ENCODE measurements at places on chromosomes 1 and 21. TPM values are rescaled to one million over a fixed set of nuclear protein-coding genes. Genes with fewer than 3 reads are reported as not detected.

Gene PGLYRP3
- total RNA-seq = not detected

Gene PRELP
- total RNA-seq = 128 TPM

Gene NR1I3
- not detected for total RNA-seq

Gene CACNA1S
- not detected for total RNA-seq

Gene CADM3
- 4.2 TPM for total RNA-seq

Gene KRTCAP2
- total RNA-seq = 293 TPM

DNA sequence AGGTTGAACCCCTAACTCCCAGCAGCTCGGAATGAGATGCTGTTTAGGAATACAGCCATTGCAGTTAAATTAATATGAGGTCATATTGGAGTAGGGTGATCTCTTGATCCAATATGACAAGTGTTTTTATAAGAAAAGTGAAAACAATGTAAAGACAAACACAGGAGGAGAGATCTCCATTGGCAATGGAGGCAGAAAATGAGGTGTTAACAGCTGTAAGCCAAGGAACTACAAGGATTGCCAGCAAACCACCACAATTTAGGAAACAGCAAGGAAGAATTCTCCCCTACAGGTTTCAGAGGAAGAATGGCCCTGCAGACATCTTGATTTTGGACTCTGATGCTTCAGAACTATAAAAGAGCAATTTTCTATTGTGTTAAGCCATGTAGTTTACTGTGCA lies 774.3 kb downstream of the MRPL39 start:
- DNase-seq = no peak

DNA sequence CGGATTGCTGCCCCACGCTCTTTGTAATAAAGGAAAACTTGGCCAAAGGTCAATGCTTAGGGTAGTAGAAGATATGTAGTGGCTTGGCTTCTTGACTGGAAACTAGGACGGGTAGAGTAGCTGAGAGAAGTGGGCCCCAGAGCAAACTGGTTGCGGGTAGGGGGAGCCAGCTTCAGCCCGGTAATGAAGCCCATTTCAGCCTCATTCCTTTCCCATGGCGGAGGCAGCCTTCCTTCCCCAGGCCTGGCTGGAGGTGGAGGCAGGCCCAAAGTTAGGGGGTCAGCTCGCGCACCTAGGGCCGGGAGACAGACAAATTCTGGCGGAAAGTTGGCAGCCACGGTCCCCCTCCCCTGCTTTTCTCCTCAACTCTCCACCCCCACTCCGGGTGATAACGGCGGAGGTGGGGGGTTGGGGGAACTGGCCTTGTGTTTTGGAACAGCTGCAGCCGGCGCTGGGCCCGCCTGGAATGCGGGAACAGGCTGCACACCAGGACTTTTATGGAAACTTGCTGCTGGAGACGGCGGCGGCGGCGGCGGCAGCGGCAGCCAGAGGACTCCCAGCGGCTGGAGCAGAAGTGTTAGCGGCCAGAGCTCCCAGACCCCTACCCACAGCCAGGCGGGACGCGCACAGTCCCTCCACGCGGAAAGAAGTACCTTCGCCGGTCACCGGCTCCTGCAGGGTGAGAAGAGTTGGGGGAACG lies at the start of gene NEXN:
NEXN (plus strand) TSS at position 544 of the 700 bp plus-strand sequence. CDS start 27,483 bp downstream, outside the sequence.
- peak; percentile 79 for DNase-seq

DNA sequence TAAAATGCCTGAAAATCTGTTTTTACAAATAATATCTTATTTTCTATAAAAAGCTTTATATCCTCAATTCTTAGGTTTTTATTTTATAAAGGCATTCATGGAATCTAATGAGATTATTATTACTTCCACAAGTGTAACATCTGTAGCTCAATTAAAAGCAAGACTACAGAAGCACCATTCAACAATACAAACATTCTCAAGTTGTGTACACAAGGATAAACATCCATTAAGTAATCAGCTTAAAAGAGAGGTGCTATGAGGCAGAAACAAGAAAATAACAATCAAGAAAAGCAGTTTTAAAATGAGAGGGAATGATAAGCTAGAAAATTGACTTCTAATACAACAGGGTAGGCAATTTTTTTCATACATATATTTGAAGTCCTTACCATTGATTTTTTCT lies 326.1 kb downstream of the MRPL39 start:
- no peak for DNase-seq

DNA sequence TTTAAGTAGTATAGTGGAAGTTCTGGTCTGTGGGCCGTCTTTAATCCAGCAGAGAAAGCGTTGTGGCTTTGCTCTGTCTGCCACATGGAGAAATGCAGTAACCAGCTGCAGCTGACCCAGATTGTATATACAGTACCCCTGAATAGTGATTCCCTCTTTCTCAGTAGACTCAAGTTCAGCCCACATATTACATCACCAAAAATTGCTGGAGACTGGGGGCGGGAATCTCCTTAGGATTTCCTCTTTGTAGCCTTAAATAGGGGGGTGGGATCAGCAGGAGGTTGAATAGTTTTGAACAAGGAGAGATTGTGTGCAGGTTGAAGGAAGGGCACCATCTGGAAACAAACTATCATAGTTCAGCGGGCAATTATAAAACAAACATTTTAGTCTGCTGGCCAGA lies at the start of gene ANGPTL1:
ANGPTL1 (minus strand) TSS at position 134 of the 400 bp plus-strand sequence. CDS start 5,301 bp downstream, outside the sequence.
- DNase-seq = no peak

GRCh38 chr1:97593192-97593591 lies 327.6 kb downstream of the DPYD start:
- DNase-seq = no peak

DNA sequence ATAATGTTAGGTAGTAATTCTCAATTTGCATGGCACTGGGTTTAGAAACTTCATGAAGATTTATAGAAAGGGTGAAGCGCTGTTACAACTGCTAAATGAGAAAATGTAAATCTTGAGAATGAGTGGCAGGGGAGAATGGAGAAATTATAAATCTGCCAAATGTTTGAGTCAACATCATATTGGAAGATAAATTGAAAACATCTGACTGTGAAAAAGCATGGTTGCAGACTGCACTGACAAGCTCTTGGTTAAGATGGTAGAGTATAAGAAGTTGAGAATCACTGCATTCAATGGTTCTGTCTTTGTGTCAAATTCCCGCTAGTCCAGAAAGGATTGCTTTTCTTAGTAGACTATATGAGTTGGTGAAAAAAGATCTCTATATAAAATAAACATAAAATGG lies 113.3 kb upstream of the DUSP10 start:
- DNase-seq = no peak

Data from ureter (tissue), 1 donor.